ENCODE measurements at places on chromosomes 12 and 14.
A peak's percentile ranks its signal among the peaks of the same experiment; 100 is the strongest.

DNA sequence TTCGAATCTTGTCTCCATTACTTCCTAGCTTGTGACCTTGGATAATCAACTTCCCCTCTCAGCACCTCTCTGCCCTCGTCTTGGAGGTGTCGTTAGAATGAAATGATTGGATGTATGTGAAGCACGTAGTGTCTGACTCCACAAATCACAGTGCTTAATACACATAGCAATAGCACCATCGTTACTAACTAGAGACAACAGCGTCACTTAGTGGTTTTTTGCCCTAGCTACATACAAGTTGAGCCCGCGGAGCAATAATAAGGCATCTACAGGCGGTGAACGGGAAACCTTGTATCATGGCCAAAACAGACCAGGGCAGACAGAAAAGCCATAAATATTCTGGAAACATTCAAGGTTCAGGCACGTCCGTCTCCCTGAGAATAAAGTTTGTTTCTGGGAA is 154.9 kb downstream of the ASCL4 start:
- DNase-seq, result no peak

- DNase-seq, result no peak
These were observed 80.0 kb upstream of the SLC8A3 start for GRCh38 chr14:70268760-70269159.

GRCh38 chr14:51242545-51243490 is 2.8 kb downstream of the TMX1 start:
- DNase-seq, result no peak

DNA sequence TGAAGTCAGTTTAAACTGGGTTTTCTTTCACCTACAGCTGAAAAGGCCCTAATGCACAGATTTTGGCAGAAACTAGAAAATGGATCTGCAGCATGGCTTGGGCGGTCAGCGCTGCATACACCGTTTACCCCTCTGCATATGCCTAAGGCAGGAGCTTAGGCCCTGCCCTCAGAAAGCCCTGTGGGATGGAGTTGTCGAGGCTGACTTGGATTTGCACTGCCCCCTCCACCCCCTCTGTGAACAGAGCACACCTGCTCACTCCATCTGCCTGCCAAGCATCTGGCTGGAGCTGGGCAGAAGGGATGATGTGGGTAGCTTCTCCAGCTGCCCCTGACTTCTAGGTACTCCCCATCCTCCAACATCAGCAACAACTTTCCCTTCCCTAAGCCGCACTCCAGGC is 41.9 kb downstream of the TTC7B start:
- DNase-seq, result no peak

DNA sequence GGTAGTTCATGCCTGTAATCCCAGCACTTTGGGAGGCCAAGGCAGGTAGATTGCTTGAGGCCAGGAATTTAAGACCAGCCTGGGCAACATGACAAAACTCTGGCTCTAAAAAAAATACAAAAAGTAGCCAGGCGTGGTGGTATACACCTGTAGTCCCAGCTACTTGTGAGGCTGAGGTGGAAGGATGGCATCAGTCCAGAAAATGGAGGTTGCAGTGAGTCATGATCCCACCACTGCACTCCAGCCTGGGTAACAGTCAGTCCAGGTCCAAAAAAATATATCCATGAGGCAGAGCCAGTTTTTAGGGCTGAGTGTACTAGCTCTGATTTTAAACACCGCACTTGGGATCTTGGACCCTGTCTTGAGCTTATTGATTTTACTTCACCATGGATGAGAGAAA is 30.6 kb upstream of the FICD start:
- DNase-seq, result no peak

DNA sequence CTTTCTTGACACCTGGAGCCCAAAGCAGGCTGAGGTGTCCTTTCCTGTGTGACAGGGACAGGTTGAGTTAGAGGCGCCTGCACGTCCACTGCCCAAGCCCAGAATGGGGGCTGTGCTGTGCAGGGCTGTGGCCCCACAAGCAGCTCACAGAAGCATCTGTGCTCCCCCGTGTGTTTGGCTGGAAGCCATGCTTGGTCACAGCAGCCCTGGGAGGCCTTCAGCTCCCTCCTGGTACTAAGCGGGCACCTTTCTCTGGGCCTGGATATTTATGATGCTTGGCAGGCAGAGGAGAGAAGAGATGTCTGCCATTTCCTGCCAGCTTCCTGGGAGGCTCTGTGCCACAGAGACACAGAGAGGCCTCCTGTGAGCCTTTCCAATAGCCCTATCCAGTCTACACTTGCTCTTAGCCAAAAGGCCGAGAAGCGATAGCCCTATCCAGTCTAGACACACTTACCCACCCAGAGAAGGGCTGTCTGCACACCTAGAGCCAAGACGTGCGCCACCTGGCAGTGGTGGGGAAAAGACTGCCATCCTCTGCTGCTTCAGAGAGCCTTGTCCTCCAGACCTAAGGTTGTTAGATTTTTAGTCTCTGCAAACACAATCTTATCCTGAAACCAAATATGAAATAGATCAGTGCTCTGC is 117.4 kb downstream of the GCH1 start:
- DNase-seq, result no peak

- no peak for DNase-seq
These were observed 1.1 kb downstream of the MGST1 start for GRCh38 chr12:16348435-16349130.

GRCh38 chr12:62977883-62978282 is 42.9 kb upstream of the PPM1H start:
- DNase-seq, result no peak

DNA sequence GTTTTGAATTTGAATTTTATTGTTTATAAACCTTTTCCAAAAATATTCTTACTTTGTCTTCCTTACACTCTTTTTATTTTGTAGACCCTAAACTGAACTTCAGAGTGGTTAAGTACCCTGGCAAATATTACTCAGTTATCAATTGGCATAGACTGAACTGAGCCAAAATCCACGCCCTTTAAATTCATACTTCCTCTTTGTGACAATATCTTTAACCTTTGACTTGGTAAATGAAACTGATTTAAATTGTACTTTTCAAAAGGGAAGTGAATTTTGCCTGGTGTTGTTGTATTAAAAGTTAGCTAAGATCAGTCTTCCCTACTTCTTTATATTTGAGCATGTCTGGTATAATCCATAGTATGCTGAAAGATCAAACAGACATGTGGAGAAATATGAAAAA is 184.3 kb upstream of the USP15 start:
- DNase-seq, result no peak

DNA sequence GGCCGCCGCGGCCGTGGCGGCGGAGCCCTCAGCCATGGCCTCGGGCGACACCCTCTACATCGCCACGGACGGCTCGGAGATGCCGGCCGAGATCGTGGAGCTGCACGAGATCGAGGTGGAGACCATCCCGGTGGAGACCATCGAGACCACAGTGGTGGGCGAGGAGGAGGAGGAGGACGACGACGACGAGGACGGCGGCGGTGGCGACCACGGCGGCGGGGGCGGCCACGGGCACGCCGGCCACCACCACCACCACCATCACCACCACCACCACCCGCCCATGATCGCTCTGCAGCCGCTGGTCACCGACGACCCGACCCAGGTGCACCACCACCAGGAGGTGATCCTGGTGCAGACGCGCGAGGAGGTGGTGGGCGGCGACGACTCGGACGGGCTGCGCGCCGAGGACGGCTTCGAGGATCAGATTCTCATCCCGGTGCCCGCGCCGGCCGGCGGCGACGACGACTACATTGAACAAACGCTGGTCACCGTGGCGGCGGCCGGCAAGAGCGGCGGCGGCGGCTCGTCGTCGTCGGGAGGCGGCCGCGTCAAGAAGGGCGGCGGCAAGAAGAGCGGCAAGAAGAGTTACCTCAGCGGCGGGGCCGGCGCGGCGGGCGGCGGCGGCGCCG is 381 bp downstream of the YY1 start:
- DNase-seq, result peak; percentile 28

GRCh38 chr14:101071493-101071906 is 168.0 kb upstream of the RTL1 start:
- DNase-seq, result no peak

DNA sequence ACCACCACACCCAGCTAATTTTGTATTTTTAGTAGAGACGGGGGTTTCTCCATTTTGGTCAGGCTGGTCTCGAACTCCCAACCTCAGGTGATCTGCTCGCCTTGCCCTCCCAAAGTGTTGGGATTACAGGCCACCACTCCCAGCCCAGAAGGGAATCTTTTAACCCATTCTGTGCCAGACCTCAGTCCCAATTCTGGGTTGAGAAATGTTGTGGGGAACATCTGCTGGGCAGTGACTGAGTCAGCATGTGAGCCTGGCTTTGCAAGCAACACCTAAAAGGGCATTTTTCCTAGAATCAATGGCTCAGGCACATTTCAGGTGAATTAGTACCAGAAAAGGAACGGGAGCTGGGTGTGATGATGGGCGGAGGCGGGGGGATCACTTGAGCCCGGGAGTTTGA is 7.6 kb upstream of the SPATS2 start:
- DNase-seq, result no peak

- no peak for DNase-seq
These were observed 15.7 kb downstream of the CSRP2 start for GRCh38 chr12:76863005-76863670.

DNA sequence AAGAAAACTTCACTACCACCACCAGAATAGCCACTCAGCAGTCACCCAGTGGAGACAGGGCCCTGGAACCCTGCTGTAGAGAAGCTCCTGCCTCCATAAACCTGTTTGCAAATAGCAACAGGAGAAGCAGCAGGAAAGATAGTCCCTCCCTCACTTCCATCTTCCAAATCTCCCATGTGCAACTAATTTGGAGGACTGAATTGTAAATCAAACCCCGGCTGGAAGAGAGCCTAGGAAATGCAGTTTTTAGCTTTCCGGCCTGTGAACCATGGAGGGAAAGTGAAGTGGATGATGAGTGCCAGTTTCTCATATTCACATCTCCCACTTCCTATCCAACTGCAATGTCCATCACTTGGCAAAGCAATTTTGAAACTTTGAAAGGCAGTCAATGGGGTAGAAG is 167.2 kb upstream of the FRMD6 start:
- DNase-seq, result no peak

GRCh38 chr14:50619569-50620141 is 48.5 kb downstream of the SAV1 start:
- no peak for DNase-seq

GRCh38 chr14:44347316-44347715 is 159.8 kb downstream of the FSCB start:
- no peak for DNase-seq

DNA sequence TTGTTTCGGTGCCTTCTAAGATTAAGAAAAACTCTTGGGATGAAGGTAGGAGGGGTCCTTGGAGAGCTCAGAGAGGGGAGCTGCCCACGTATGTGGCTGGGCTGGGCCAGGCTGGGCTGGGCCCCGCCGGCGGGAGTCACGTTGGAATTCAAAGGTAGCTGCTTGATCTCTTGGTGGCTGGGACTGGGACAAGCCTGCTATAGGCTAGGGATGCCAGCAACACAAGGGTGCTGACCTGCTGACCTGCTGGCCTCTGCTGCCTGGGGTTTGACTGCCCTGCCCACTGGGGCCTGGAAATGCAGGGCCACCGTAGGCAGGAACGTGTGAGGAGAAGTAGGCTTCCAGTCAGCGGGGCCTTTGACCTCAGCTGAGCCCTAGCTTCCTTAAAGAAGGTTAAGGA is 52.8 kb upstream of the GTF2A1 start:
- DNase-seq, result no peak

- no peak for DNase-seq
These were observed 105.4 kb upstream of the MED13L start for GRCh38 chr12:116382686-116383530.

- DNase-seq, result no peak
These were observed 28.1 kb downstream of the CRADD start for GRCh38 chr12:93705237-93705636.

DNA sequence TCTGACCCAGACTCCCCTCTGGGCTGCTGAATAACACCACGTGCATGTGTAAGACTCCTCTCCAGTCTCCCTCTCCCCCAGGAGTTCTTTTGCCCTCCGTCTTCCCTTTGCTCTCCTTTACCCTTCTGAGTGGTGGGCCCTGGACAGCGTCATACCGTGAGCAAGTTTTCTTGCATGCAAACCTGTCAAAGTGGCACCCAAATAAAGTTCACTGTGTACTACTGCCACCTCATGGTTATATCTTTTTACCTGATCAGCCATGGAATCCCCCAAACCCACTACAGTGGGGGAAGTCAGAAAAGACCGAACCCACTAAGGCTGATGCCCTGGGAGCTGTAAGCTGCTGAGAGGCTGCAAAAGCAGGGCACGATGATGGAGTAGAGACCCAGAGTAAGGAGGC is 131.1 kb upstream of the VRK1 start:
- no peak for DNase-seq

GRCh38 chr12:65935906-65936901 is 111.9 kb downstream of the HMGA2 start:
- DNase-seq, result no peak

GRCh38 chr14:103700753-103701490 is 14.3 kb downstream of the XRCC3 start:
- DNase-seq, result no peak

- no peak for DNase-seq
These were observed 5.2 kb upstream of the LRP1-AS start for GRCh38 chr12:57152639-57153038.

- DNase-seq, result no peak
These were observed 2.1 kb upstream of the SLC15A4 start for GRCh38 chr12:128825835-128826234.

- no peak for DNase-seq
These were observed 22.2 kb upstream of the JPH4 start for GRCh38 chr14:23600806-23601205.

DNA sequence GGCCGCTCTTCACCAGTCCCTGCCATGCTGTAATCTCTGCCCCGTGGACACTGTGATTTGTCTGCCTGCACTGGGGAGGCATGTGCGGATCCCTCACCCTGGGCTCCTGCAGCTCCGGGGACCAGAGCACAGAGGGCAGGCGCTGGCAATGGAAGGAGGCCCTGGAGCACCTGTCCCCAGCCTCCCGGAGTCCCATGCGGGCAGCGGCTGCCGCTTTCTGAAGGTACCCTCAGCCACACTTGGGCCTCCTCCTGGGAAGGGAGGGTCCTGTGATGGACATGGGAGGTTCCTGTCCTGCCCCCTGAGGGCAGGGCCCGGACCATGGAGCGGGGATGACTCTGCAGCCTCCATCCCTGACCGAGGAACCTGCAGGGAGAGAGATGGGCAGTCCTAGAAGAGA is 297.4 kb upstream of the SFSWAP start:
- no peak for DNase-seq

DNA sequence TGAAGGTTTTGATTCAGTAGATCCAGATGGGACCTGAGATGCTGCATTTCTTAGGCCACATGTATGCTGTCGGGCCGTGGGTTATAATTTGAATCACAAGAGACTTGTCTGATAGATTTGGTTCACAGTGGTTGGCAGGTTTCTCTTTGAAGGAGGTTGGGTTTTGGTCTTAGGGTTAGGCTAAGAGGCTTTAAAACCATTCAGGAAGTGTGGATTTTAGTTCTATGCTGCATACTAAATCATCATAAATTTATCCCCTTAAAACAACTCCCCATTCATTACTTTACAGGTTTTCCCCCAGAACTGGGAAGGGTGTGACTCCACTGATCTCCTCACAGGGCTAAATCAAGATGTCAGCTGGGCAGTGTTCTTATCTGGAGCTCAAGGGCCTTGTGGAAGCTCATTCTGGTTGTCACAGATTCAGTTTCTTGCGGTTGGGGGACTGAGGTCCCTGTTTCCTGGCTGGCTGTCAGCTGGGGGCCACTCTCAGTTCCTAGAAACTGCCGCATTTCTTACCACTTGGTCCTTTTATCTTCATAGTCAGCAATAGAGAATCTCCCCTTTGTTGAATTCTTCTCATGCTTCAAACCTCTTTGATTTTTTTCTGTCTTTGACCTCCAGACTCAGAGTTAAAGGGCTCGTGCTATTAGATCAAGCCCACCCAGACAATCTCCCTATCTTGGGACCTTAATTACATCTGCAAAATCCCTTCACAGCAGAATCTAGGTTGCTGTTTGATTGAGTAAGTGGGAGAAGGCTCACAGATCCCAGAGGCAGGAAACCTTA is 20.6 kb upstream of the PCNX1 start:
- DNase-seq, result no peak

- no peak for DNase-seq
These were observed 10.7 kb downstream of the TRMT5 start for GRCh38 chr14:60970146-60970545.

Measured in activated T-helper 9 cell treated with anti-CD3 and anti-CD28 coated beads, Interleukin-2, amount 50 U/mL, for 16 hours (primary cell).